ENCODE measurements at places on chromosomes 2 and 18.

DNA sequence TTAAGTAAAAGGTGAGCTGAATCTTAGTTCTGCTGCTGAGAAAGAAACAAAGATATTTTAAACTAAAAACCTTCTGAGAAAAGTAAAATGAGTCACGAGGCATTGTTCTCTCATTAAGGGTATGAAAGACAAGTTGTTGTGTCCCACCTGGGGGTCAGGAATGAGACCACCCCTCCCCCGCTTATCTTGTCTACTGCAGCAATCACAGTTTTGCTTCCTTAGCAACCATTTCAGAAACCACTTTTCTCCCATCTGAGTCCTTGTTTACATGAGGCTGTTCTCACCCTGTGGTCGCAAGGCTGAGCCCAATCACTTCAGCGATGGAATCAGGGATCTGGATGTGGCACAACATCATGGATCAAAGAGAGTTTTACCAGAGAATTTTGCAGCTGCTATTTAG is 377.6 kb upstream of the NETO1 start:
- DNase-seq, result no peak

GRCh38 chr18:13625355-13625754 is 101.0 kb downstream of the FAM210A start:
- no peak for DNase-seq

GRCh38 chr2:157364257-157364974 is 38.8 kb upstream of the ERMN start:
- DNase-seq, result no peak

- no peak for DNase-seq
Observed at GRCh38 chr2:150802635-150803034, 315.2 kb upstream of the RND3 start.

DNA sequence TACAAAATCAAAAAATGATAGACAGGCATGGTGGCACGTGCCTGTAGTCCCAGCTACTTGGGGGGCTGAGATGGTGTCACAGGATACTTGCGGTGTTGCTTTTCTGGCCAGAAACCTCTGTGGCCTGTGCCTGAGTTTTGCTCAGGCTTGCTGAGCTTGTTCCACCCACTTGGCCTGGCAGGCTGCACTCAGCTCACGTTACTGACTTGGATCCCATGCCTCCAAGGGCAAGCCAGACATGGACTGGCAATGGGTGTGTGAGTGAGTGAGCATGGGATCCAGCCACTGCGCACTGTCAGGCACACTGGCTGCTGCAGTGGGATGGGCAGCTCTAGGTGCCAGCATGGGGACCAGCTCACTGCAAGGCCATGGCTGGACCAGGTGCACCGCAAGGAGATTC is 67.9 kb downstream of the NCAPH start:
- DNase-seq, result no peak

All from iPS DF 6.9 (cell line).